ENCODE measurements at places on chromosomes 6 and 20.

- no peak for DNase-seq
Observed at GRCh38 chr6:111817451-111818120, 55.7 kb downstream of the FYN start.

- DNase-seq: no peak
Observed at GRCh38 chr6:40188931-40189330, 254.7 kb upstream of the MOCS1 start.

DNA sequence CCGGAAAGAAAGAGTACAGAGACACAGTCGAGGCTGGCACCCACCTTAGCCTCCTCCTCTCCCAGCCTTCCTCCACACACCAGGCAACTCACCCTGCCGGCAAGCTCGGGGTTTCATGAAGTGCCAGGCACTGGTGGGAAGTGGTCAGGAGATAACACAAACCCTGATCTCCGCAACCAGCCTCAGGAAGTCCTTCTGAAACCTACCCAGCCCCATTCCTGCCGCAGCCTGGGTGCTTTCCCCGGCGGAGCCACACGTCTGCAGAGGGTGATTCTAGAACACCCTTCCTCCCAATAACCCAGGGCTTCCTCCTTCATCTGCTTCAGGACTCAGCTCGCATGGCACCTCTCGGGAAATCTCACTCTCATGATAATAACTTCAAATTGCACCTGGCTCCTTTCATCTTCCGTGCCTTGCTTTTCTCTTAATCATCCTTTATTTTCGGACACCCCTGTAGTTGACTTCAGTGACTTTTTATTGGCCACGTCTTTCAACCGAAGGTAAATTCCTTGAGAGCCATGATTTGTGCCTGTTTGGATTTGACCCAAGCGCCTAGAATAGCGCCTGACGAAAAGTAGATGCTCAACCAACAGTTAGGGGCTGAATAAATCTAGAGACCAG lies 8.7 kb upstream of the HLA-E start:
- DNase-seq: no peak

DNA sequence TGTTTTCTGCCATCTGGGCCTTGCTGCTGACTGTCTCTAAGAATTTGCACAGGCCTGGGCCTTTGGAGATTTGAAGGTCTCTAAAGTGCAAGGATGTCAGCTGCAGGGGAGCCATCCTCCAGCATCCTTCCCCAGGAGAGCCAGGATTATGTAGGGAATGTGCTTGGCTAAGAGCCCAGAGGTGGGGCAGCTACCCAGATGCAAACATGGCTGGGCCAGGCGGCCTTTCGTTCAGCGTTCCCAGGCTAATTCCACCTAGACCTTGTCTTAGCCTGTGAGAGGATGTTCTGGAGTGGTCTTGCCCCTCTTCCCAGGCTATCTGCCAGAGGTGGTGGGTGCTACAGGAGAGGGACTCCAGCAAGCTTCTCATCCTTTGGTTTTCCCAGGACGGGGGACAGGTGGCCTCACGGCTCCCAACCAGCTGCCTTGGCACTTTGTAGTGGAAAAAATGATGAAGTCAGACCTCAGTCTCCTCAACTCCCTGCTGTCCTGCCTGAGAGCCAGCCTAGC lies 7.7 kb upstream of the PTGIS start:
- DNase-seq: no peak

GRCh38 chr6:37532122-37532521 lies 32.4 kb upstream of the CCDC167 start:
- no peak for DNase-seq

- no peak for DNase-seq
Observed at GRCh38 chr6:127483399-127484055, 24.3 kb upstream of the KIAA0408 start.

DNA sequence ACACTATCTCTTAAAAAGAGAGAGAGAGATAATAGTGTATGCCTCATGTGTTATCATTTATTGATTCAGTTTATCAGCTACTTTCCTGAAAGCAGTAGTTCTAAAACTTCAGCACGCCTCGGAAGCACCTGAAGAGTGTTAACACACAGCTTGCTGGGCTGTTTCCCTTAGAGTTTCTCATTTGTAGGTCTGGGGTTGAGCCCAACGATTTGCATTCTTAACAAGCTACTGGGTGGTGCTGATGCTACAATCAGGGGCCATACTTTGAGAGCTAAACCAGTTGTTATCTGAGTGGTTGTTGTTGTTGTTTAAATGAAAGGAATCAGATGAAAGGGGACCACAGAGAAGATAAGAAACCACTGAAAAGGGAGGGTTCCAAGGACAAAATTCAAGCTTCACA lies 32.6 kb downstream of the SIM1 start:
- DNase-seq: no peak

DNA sequence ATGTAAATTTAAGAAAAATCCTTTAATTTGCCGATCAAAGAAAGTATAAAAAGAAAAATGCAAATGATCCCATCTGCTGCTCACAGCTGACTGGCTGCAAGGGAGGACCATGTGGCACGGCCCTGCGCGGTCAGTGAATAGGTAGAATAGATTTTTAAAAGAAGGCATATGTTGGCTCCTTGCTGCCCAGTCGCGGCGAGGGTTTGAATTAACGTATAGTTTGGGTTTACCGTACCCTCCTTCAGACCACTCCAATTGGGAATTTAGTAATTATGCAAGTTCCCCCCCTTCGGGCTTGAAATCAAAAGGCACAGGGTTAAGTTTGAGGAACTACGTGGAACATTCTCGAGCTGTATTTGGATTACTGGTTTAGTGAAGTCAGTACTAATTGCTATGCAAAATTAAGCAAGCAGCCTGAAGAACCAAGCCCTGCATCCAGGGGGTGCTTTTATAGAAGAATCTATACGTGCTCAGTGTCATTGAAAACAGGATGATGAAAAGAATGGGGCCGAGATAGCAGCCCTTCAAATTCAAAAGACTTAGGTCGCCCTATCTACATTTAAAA lies 1.1 kb upstream of the BEND3 start:
- DNase-seq: no peak

GRCh38 chr6:139518556-139519091 lies 144.2 kb upstream of the CITED2 start:
- DNase-seq: no peak

All from stimulated activated CD4-positive, alpha-beta T cell treated with anti-CD3 and anti-CD28 coated beads, Interleukin-1b, Interleukin-23, amount 100 ng/mL, for 1 hour (primary cell).